ENCODE measurements at places on chromosomes 1 and 21. TPM values are rescaled to one million over a fixed set of nuclear protein-coding genes. Genes with fewer than 3 reads are reported as not detected.

GRCh38 chr1:218348628-218349071 lies 3.5 kb downstream of the TGFB2 start:
- no peak for DNase-seq

TCHH gene
- total RNA-seq: not detected

SPRR1A gene
- total RNA-seq: not detected

DHRS3 gene
- 17.7 TPM for total RNA-seq

GRCh38 chr1:236027104-236027503 lies 37.8 kb downstream of the NID1 start:
- no peak for DNase-seq

DNA sequence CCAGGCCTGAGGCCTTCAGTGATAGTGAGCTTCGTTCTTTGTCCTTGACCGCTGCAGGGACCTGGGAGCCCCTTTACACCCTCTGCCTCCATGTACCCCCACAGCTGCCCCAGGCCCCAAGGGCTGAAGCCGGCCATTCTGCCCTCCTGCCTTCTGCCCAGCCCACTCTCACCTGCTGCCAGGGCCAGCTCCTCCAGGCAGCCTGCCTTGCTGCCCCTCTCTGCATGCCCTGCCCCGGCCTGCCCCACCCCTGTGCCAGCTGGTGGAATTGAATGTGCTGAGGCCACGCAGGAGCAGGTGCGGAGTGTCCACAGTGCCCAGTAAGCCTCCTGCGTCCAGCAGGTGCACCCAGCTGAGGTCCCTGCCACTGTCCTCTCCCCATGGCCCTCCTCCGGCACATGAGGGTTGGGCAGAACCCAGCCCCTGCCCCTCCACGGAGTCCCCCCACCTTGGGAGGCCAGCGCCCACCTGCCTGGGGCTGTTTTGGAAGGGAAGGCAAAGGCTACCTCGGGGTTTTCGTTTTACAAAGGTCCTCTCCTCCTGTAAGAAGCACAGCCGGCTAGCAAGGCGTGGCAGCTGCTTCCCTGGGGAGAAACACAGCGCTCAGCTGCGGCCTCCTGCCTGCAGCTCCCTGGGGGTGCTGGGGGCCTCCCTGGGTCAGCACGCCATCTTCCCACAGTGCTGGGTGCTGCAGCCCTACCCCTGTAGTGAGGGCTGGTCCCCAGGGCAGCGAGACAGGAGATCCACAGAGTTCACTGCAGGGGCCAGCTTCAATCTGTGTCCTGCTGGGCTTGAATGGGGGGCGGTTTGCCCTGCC lies 21.0 kb downstream of the MMEL1 start:
- DNase-seq: peak; percentile 49

GRCh38 chr1:211381481-211382181 lies 55.0 kb downstream of the TRAF5 start:
- DNase-seq: no peak

DNA sequence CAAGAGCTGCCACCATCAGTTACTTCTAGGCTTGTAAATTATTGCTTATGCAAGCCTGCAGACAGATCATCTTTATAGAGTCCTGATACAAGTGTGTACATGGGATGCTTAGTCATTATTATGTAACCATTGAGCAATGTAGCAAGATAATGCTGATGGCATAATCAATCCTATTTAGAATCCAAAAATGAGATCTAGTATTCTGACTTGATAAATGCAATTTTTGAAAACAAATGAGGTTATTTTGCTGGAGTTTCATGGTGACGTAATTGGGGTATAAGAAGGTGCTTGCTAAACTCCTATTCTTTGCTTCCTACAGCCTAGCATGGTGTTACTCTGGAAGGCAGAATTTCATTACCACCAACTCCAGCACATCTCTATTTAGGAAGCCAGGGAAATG lies 801.7 kb upstream of the PRMT6 start:
- DNase-seq: no peak

DNA sequence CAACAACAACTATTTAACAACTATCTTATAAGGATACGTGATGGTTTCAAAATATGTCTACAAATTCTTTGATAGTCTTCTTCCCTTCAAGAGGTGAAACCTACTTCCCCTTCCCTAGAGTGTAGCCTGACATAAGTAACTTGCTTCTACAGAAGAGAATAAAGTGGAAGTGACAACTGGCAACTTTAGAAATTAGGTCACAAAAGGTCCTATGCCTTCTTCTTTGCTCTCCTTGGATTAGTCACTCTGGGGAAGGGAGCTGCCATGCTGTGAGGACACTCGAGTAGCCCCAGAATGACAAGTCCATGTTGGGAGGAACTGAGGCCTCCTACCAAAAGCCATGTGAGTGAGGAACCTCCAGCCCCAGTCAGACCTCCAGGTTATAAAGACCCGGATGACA lies 19.2 kb downstream of the EFCAB14 start:
- no peak for DNase-seq

GRCh38 chr1:115445090-115445489 lies 107.0 kb upstream of the NGF start:
- DNase-seq: no peak

- DNase-seq: no peak
Observed at GRCh38 chr1:53687901-53688300, 51.1 kb downstream of the GLIS1 start.

DNA sequence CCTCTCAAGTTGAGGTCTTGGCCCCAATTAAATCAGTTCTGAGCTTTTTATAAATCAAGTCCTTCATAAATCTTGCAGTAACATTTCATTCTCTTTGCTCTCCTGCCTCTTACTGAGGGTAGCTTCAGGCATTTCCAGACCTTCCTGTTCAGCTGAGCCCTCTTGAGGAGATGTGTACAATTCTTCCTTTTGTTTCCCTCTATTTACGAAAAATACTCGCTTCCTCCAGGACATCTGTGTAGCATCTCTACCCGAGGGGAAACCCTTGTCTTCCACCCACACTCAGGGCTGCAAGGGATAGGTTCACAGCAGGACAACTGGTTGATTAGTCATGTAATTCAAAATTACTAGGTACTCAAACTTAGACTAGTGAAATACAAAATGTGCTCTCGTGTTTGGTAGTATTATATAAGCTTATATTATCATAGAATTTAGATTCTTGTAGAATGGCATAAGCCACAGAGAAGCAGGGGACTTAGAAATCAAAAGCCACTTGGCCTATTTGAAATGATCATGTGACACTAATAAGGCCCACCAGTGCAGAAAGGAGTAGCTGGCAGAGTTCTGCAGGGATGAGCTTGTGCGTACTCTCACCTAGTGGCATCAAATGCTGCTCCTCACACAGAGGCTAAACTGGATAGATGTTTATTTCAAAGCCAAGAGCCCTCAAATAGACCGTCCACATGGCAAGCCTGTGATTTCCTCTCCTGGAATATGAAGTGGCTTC lies 126.7 kb downstream of the GDAP2 start:
- DNase-seq: no peak

DNAH14 gene
- 53.7 TPM for total RNA-seq

GRCh38 chr1:172468296-172468695 lies 24.4 kb upstream of the PIGC start:
- no peak for DNase-seq

- no peak for DNase-seq
Observed at GRCh38 chr1:90782046-90782445, 64.9 kb upstream of the BARHL2 start.

- DNase-seq: peak; percentile 34
Observed at GRCh38 chr1:229694053-229694693, 68.1 kb downstream of the URB2 start.

DNA sequence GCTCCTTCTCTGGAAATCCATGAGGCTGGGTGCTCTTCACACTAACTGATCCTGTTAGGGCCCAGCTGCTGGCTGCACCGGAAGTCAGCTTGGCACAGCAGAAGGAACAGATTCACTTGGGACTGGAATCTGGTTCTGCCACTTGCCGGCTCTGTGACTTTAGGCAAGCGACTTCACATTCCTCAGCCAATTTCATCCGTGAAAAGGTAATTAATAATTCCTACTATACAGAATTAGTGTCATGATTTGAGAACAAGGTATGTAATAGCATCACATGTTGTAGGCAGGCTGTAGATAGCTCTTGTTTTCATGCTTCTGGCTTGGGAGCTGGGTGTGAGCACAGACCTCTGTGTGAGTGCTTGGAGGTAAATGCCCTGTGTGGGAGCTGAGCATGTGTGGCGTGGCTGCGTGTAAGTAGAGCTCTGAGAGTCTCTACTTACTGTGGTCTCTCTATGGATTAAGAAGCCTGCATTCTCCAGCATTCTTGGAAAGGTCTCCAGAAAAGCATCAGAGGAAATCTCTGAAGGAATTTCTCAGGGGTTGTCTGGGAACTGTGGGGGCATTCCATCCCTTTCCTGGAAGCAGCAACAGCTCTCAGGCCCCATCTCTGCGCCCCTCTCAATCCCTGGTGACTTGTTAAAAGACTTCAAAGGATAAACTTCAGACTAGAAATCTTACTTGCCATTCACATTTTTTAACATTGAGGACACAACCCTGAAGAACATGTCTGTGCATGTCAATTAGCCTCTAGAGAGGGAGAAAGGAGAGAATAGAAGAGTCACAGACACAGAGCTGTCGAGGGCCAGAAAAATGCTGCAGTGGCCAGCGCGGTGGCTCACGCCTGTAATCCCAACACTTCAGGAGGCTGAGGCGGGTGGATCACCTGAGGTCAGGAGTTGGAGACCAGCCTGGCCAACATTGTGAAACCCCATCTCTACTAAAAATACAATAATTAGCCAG lies 47.7 kb upstream of the PPM1J start:
- DNase-seq: peak; percentile 1

GRCh38 chr1:162059721-162060120 lies 9.8 kb upstream of the NOS1AP start:
- DNase-seq: no peak

ZDHHC18 gene
- total RNA-seq: 50.0 TPM

All from H7 (cell line).